Endothelial cell of umbilical vein (primary cell): ENCODE measurements at places on chromosomes 5 and 9. TPM values are rescaled to one million over a fixed set of nuclear protein-coding genes. Genes with fewer than 3 reads are reported as not detected.

The SLC23A1 gene
- not detected in 2 replicates for total RNA-seq

The TLN1 gene
- 424 and 450 TPM in 2 replicates for total RNA-seq

The ZNF79 gene
- total RNA-seq = 8.9 and 10.6 TPM in 2 replicates

The RASEF gene
- total RNA-seq = 0.05 and 0.11 TPM in 2 replicates

The TUSC1 gene
- 12.1 TPM in 2 replicates for total RNA-seq

The STX17 gene
- 14.8 and 17.6 TPM in 2 replicates for total RNA-seq

The ANKRD34B gene
- total RNA-seq = not detected in 2 replicates

The PTBP3 gene
- 73.2 and 75.0 TPM in 2 replicates for total RNA-seq

The CLIC3 gene
- total RNA-seq = not detected in 2 replicates

The TMEM174 gene
- total RNA-seq = not detected in 2 replicates

The SIT1 gene
- total RNA-seq = not detected in 2 replicates
